Activated CD8-positive, alpha-beta memory T cell treated with anti-CD3 and anti-CD28 coated beads for 1 hour (primary cell): ENCODE measurements at places on chromosomes 11 and 22.

- no peak for DNase-seq
Measured at GRCh38 chr11:95268391-95268790, 37.4 kb upstream of the SESN3 start.

GRCh38 chr11:19253153-19253745 is 12.5 kb upstream of the E2F8 start:
- DNase-seq = no peak

- DNase-seq = peak; percentile 63
Measured at GRCh38 chr22:30649430-30650007, 13.9 kb downstream of the SLC35E4 start.

- peak; percentile 53 for DNase-seq
Measured at GRCh38 chr11:122743949-122744348, 88.4 kb downstream of the UBASH3B start.

DNA sequence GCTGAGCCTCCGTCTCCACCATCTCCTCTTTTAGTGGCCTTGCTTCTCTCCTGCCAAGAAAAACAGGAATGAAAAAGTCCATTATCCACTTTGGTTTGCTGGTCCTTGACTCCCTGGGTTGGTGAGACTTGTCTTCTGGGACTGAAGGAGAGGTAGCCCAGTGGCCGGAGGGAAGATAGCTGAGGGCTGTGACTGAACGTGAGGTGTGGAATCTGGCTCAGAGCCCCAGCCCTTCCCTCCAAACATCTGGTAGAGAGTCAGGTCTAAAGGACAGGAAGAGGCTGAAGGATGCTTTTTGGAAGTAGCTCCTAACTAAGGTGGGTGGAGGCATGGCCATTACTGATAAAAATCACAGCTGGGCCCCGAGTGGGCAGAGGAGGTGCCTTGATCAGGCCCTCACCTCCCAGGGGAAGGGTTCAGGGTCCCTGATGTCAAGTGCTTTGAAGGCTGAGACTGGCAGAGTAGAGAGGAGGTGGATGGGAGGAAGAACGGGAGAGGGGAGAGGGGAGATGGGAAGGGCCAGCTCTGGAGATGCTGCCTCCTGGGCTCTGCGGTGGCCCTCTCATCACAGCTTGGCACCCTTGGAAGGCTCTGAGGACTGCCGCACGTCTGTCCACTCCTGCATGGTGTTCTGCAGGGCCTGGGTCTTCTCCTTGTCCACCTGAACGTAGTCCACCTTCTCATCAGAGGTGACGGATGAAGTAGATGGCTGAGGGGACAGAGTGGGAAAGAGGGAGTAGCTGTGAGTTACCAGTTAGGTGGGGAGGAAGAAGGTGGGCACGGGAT is 30.2 kb downstream of the USP35 start:
- no peak for DNase-seq

GRCh38 chr11:16160146-16160545 is 196.2 kb downstream of the SOX6 start:
- no peak for DNase-seq

- DNase-seq = no peak
Measured at GRCh38 chr11:17827006-17827405, 92.4 kb downstream of the KCNC1 start.

GRCh38 chr22:47048123-47049077 is 285.9 kb downstream of the TBC1D22A start:
- no peak for DNase-seq

- no peak for DNase-seq
Measured at GRCh38 chr22:29003552-29003951, 58.1 kb downstream of the C22orf31 start.

- DNase-seq = no peak
Measured at GRCh38 chr11:77038825-77039326, 4.7 kb downstream of the B3GNT6 start.

- DNase-seq = no peak
Measured at GRCh38 chr11:73468590-73469161, 92.5 kb downstream of the RELT start.

- DNase-seq = no peak
Measured at GRCh38 chr11:12064136-12064953, 46.0 kb upstream of the MICAL2 start.

DNA sequence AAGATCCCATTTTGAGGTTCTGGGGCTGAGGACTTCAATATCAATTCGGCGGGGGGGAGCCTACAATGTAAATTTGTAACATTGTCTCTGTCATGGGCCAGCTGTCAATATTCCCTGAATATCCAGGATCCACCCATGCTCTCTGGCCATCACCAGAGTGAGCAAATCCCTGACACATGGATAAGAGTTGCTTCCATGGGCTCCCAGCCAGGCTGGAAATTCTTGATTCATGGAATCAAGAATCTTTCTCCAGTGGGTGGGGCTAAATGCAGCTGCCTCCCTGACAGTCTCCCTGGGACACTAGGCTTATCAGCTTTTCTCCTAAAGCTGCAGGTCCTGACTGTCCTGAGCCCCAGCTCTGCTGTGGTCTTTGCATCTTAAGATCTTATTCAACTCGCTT is 86.9 kb upstream of the IGLL5 start:
- no peak for DNase-seq

GRCh38 chr11:132263875-132264274 is 893.5 kb downstream of the NTM start:
- no peak for DNase-seq

DNA sequence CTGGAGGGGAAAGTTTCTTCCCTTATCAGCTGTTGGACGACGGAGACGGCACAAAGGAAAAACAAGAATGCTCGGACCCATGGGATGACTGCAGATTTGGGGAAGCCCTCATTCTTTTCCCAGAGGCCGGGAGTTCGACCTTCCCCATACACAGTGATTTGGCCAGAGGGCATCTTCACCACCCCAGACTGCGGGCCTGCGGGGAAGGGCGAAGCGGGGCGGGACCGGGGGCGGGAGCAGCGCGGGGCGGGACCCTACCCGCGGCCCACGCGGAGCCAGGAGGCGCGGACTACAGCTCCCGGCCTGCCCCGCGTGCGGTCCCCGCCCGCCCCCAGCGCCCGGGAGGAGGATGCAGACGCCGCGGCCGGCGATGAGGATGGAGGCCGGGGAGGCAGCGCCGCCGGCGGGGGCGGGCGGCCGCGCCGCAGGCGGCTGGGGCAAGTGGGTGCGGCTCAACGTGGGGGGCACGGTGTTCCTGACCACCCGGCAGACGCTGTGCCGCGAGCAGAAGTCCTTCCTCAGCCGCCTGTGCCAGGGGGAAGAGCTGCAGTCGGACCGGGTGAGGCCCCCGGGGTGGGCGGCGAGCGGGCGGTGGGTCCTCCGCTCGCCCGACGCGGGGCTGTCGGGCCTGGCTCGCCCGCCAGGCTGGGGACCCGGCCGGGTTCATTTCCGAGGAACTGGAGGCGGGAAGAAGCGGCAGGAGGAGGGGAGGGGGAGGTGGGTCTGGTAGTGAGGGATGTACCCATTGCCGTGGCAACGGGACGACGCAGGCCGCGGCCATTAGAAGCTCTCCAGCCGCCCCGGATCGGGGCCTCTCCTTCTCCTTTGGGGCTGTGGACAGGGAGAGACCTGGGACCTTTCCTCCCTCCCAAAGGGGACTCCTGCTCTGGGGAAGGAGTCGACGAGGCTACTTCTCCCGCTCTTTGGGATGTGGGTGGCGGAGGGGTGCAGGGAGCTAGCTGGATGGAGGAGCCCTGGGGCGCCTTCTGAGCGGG is at the start of gene KCTD17:
KCTD17 (plus strand) TSS at position 352 of the 995 bp plus-strand sequence; CDS start at position 371, 19 bp downstream.
- peak; percentile 66 for DNase-seq

- DNase-seq = no peak
Measured at GRCh38 chr22:26837784-26838470, 180.5 kb downstream of the MIAT start.

- DNase-seq = no peak
Measured at GRCh38 chr11:88100151-88100550, 75.1 kb downstream of the RAB38 start.

DNA sequence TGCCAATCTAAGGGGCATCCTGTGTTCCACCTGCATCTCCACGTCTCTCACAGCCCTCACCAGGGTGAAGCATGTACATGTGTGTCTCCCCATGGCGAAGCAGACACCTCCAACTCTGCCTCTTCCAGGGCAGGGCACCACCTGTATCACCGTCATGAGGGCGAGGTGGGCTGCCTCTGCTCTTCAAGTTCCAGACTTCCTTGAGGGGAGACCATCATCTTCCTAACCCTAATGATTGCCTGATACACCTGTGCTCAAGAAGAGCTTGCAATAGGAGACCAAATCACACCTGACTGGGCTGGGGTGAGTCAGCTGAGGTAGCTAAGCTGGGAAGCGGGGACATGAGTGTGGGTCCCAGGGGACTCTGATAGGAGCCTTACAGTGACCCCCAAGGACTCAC is 43.7 kb downstream of the GAB4 start:
- DNase-seq = no peak

GRCh38 chr11:45285930-45286632 is at the start of gene SYT13:
TSS of gene SYT13 (minus strand) at chr11:45286341. CDS start at chr11:45286207, 134 bp downstream.
- DNase-seq = no peak

- no peak for DNase-seq
Measured at GRCh38 chr11:76781046-76781801, 1.9 kb upstream of the TSKU start.

DNA sequence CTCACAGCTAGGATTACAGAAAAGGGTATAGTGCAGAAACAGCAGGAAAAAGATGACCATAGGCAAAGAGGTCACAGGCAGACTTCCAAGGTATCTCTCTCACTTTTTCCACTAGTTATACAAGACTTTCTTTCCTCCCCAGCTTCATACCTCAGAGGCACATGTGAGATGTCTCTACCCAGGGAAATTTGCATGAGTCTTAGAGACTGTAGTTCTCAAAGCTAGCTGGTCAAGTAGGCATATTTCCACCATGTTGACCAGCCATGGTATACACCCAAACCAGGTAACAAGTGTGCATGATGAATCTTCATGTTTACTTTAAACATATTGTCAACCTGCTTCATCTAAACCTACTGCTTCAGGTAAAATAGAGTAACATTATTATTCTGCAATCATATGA is 27.9 kb downstream of the PRMT3 start:
- DNase-seq = no peak

- no peak for DNase-seq
Measured at GRCh38 chr11:130725421-130726233, 190.7 kb downstream of the SNX19 start.

DNA sequence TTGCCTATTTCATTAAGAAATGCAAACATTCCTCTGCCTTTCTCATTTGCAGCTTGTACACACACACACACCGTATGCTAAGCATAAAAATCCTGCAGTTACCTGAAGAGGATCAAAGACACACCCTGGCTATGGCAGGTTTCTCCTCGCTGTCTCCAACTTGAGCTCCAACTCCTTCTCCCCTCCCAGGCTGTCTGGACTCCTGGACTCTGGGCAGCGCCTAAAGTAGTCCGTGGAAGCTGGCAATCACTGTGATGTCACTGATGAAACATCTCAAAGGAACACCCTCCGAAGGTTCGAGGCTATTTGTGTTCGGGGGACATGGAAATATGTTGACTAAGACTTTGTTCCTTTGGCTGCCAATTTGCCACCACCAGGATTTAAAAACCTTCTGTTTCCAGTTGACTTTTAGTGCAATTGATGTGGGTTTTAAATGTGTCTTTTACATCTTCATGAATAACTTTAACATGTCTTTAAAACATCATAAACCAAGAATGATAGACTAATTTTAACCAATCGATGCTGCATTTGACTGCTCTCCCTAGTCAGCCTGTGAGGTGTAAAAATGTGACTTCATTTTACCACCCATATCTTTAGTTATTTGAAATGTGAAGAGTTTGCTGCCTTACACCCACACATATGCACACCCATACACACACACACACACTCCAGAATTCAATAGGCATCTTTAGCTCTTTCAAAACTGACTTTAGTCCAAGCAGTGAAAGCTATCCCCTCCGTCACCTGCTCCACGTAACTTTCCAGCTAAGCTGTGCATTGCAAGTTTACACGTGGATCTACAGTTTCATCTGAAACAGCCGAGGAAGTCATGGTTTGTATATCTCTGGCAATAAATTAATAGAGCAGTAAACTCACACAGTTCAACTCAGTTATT is at the start of gene SLN:
SLN (minus strand) TSS at position 196 of the 895 bp plus-strand sequence.
- no peak for DNase-seq

GRCh38 chr22:20641919-20642579 is 131.9 kb upstream of the SERPIND1 start:
- DNase-seq = no peak

DNA sequence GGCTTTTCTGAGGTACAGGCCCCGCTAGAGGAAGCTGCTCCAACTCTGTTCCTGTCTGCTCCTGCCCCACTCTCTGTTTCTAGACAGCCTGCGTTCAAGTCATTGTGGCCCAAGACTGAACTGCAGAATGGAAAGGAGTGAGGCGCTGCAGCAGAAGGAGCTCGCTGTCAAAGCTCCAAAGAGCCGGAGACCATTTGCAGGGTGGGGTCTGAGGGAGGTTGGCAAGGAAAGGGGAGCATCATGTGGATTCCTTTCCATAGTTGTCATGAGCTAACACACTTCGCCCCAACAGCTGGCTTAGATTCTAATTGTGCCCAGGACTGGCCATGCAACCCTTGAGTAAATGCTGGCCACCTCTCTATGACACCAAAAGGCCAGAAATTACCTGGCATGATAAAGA is 18.8 kb downstream of the APOL4 start:
- no peak for DNase-seq

- DNase-seq = no peak
Measured at GRCh38 chr22:20213833-20214708, 54.0 kb downstream of the RTN4R start.

DNA sequence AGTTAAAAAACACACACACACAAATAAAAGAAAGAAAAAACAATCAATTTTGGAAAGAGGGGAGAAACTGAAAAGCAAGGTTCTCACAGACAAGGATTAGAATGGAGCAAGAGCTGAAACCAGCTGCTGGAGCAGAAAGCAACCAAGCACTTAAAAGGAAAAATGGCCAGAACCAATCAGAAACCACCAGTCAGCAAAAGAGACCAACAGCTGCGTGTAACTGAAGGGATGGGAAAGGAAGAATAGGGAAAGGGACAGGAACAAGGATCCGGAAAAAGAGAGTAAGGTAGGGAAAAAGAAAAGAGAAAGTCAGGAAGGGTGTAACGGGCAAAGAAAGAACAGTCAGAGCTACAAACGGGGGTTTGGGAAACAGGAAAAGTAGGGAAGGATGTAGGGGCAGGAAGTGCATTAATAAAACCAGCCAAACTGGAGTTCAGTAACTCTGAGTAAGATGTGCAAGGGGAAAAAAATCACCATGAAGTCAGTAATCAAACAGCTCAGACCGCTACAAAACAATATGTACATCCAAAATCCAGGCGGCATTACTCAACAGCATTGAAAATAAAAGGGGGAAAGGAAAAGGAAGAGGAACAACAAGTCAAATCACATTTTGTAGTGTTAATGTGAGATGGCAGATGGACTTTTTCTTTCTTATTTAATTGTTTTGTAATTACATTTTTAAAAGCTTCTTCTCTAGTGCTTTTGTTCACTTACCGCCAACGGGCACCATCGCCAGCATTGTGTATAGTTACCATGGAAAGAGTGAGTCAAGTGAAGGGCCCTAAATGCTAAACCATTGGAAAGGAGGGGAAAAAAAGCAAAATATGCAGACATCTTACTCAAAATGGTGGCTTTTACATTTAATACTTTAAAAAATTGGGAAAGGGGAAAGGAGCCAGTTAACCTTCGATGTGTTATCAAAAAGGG is 49.2 kb downstream of the APOL5 start:
- no peak for DNase-seq

GRCh38 chr11:84857746-84858145 is 769.4 kb downstream of the DLG2 start:
- DNase-seq = no peak

GRCh38 chr11:69040581-69041260 is 8.0 kb upstream of the TPCN2 start:
- no peak for DNase-seq
